ENCODE measurements at places on chromosomes 6 and 20. TPM values are rescaled to one million over a fixed set of nuclear protein-coding genes. Genes with fewer than 3 reads are reported as not detected.

Gene UFL1
- 22.6 TPM for total RNA-seq

Gene PRRC2A
- 48.6 TPM for total RNA-seq

Gene HRH3
- total RNA-seq = not detected

Gene CRISP3
- total RNA-seq = not detected
